ENCODE measurements at places on chromosomes 7 and 10. TPM values are rescaled to one million over a fixed set of nuclear protein-coding genes. Genes with fewer than 3 reads are reported as not detected.

- DNase-seq = peak; percentile 23
Measured at GRCh38 chr10:117399341-117400196, 24.3 kb upstream of the PDZD8 start.

- DNase-seq = no peak
Measured at GRCh38 chr7:77276120-77276519, 76.5 kb upstream of the FGL2 start.

- no peak for DNase-seq
Measured at GRCh38 chr7:135238112-135238744, 4.6 kb downstream of the STRA8 start.

DNA sequence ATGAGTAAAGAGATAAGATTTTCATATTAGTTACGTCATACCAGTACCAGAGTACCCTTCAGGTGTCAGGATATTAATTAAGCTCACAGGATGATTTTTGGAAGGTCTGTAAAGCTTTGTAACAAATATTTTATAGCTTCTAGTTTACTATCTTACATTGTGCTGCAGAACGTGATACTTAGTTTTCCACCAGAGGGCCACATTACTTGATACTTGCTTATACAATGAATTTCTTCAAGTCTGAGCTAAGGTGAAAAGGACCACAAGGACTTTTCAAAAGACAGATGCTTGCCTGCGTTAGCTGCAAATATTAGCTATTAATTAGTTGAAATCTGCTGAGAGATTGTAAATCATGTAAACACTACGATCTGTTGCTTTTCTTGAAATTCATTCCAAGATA is 12.2 kb downstream of the FOXP2 start:
- DNase-seq = no peak

GRCh38 chr7:46764100-46764936 is 817.6 kb downstream of the TNS3 start:
- peak; percentile 99 for DNase-seq

DNA sequence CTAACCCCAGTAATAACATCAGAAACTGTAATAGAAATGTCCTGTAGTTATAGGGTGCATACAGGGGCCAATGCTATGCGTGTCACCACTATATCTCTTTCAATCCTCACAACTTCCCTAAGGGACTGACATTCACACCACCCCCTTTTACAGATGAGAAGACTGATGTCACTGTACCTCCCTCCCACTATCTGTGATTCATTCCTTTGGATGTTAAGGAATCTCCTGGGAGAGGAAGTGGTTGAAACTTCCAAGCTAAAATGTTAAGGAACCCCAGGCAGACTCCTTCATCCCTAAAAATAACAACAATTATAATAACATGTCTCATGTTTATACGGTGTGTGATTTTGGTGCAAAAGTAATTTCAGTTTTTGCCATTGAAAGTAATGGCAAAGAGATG is 5.4 kb downstream of the COL13A1 start:
- DNase-seq = peak; percentile 84

GRCh38 chr10:74958316-74958715 is 131.9 kb downstream of the KAT6B start:
- no peak for DNase-seq

GRCh38 chr7:111855842-111856227 is 293.5 kb upstream of the IMMP2L start:
- DNase-seq = peak; percentile 25

The CXCL12 gene
- total RNA-seq = 0.81 TPM

The CAMK1D gene
- total RNA-seq = 1.4 TPM

The ITPRID1 gene
- total RNA-seq = not detected

The SLC29A4 gene
- 3.1 TPM for total RNA-seq

The GPER1 gene
- 0.25 TPM for total RNA-seq

The PON3 gene
- total RNA-seq = 0.49 TPM

Measured in M059J (cell line).